ENCODE measurements at places on chromosomes 4 and X.

- DNase-seq = no peak
Observed at GRCh38 chr4:37990731-37991245, 30.6 kb downstream of the PTTG2 start.

- DNase-seq = no peak
Observed at GRCh38 chrX:72040506-72040905, 91.2 kb downstream of the RTL5 start.

GRCh38 chr4:84837751-84838150 lies 128.7 kb downstream of the WDFY3 start:
- DNase-seq = no peak

GRCh38 chr4:157220371-157220881 lies at the start of gene GRIA2:
GRIA2 (plus strand) TSS chr4:157220728; CDS start chr4:157221043, 315 bp downstream.
- peak; percentile 32 for DNase-seq

DNA sequence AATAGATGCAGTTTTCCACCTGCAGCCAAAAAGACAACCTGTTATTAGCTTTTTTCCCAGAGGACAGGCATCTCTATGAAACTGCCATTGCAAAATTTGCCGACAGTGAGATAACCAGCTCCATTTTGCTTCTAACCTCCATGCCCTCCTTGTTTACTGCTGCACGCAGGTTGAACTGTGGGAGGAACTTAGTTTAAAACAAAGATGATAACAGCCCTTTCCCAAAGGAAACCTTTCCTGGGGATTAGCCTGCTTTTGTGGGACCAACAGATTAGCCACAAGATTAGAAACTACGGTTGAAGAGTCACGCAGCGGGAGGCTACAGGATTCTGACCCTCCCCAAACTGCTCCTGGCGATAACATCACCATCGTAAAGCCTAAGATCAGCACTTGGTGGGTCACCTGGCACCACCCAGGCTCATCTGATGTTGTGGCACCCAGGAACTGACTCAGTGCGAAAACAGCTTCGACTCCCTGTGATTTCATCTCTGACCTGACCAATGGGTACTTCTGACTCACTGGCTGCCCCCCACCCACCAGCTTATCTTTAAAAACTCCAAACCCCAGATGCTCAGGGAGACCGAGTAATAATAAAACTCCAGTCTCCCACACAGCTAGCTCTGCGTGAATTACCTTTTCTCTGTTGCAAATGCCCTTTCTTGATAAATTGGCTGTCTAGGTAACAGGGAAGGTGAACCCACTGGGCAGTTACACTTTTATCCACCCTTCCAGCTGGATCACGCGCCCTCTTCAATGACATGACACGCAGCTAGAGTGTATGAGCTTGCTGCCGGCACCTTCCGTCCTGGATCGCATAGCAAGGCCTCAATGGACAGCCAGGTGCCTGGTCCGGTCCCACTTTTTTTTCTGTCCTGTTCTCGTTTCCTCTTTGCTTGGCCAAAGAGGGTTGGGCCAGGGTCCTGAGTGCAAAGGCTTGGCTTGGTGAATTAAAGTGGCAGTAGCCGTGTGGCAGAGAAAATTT lies 27.2 kb downstream of the NOP14 start:
- peak; percentile 94 for DNase-seq

GRCh38 chr4:56940971-56941370 lies 33.3 kb downstream of the REST start:
- no peak for DNase-seq

GRCh38 chrX:111006116-111006515 lies 89.9 kb upstream of the PAK3 start:
- no peak for DNase-seq

DNA sequence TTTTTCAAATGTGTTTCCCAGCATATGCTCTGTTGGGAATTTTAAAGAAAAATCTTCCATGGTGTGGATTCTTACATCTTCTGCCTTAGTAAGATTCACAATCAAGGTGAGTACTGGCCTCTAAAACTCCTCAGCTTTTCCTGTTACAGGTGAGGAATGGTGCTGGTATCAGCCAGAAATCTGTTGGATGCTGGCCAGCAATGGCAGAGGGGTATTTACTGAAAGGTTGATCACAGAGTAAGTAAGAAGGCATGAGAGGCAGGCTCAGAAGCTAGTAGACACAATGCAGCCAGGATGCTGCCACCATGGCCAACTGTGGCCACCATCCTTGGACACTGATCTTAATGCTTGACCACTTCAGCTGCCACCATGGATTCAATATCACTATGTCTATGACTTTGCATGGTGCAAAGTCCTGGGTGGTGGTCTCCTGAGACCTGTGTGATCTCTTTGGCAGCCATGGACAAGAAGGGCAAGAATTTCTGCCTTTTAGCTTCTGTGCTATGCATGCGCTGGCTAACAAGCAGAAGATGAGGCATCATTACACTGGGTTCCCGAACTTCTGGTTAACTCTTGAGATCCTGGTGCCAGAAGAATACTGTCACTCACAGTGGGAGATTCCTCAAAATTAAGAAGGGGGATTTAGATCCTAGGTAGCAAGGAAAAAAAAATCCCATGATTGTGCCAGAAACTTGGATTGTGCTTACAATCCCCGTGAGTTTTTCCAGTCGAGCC lies 60.2 kb downstream of the CHRNA9 start:
- DNase-seq = no peak

DNA sequence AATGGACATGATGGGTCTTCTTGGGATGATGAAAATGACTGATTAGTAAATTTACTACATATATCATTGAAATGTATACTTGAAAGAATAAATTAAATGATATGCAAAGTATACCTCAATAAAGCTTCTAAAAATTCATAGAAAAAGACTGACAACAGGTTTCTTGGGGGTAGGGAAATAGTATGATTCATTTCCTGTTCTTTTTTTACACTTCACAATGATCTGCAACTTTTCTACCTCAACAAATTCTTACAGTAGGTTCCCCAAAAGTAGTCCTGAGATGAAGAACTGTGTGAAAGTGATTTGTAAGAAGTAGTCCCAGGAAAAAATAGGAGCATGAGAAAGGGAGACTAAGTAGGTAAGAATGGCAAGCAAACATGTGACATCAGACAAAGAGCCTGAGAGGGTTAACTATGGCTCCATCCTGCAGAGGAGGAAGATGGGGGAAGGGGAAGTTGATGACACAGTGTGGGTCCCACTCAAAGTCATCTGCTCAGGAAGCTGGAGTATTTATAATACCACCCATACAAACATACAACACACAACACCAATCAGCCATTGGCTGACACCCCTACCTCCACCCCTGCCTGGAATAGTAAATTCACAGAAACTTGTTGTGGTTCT lies 73.9 kb downstream of the ARHGAP6 start:
- DNase-seq = peak; percentile 15

DNA sequence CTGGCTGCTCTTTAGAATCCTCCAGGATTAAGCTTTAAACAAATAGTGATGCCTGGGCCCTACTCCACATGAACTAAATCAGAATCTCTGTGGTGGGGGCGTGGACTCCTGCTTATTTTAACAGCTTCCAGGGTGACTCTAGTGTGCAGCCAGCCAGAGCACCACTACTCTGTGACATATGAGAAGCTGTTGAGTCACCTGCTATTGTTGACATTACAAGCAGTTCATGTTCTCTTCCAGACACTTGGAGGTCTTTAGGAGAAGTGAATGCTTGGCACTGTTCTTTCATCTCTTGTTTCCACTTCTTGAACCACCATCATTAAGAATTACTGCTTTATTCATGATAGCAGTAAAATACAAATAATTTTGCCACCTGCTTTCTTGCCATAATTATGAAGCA lies 426 bp upstream of the C4orf51 start:
- DNase-seq = no peak
